ENCODE measurements at places on chromosomes 11 and 22.

- no peak for DNase-seq
These were observed 822 bp downstream of the RBX1 start for GRCh38 chr22:40951795-40952605.

DNA sequence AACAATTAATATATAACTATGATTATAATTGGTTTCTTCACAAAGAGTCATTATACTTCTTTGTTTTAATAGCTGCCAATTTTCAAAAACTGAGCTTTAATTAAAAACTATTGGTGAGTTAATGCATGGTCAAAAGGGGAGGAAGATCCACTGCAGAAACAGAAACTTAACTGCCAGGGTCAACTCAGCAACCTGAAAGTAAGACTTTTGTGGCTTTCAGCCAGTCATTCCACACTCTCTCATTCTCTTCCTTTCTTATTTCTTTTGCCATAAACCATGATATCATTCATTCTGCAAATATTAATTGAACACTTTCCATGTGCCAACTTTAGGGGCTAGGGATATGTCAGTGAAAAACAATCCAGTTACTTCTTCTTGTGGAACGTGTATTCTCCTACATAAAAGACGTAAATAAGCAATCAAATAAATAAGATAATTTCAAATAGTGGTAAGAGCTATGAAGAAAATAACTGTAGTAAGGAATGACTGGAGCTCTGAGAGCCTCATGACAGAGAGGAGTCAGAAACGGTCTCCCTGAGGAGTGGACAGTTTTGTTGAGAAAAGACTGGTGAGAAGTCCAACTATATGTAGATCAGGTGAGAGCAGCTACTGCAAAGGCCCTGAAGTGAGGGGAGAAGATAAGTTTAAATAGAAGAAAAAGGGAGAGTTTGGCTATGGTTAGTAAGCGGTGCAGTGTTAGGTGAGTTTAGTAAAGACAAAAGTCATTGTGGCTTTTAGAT lies 130.5 kb downstream of the GRIA4 start:
- DNase-seq, result no peak

- DNase-seq, result peak; percentile 29
These were observed 90.8 kb upstream of the SHANK2 start for GRCh38 chr11:71342951-71343827.

DNA sequence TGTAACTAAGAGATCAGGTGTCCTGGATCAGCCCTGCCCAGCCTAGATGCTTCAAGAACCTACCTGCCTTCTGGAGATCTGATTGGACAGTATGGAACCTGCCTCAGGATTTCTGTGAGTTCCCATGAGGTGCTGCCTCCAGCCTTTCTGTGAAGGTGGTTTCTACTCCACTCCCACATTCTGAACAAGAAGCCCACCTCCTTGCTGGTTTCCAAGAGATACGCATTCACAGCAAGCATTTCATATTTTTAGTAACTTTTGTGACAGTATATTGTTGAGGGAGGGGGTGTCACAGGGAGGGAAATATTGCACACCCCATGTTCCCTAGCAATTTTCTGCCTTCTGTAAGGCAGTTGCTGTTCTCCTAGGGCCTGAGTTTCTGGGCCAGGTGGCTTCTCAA lies 204.4 kb downstream of the NAV2 start:
- DNase-seq, result no peak

GRCh38 chr11:82557274-82557673 lies 176.4 kb downstream of the FAM181B start:
- no peak for DNase-seq

GRCh38 chr11:76212086-76213035 lies 6.1 kb upstream of the WNT11 start:
- no peak for DNase-seq

GRCh38 chr11:86699040-86699791 lies 26.8 kb upstream of the ME3 start:
- no peak for DNase-seq

- DNase-seq, result no peak
These were observed 197.0 kb upstream of the CADM1 start for GRCh38 chr11:115700981-115701875.

DNA sequence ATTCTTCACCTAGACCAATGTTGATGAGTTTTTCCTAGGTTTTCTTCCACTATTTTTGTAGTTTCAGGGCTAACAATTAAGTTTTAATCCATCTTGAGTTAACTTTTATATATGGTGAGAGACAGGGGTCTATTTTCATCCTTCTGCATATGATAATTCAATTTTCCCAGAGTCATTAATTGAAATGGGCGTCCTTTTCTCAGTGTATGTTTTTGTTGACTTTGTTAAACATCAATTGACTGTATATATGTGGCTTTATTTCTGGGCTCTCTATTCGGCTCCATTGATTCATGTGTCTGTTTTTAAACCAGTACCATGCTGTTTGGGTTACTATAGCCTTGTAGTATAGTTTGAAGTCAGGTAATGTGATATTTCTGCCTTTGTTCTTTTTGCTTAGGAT lies 282.1 kb downstream of the INSC start:
- DNase-seq, result no peak

DNA sequence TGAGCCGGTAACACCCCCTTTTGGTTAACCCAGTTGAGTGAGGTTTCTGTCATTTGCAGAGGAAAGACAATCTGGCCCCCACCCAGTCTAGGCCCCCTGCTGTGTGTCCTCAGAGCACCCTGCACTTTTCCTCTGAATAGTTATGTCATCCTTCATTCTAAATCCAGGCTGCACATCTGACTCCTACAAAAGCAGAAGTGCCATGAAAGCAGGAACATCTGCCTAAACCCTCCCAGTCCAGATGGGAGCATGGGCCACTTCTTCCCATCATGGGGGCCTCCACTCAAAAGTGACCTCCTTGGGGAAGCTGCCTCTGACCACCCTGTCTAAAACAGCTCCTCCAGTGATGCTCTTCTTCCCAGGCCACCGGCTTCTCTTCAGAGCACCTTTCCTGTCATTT lies 53.7 kb upstream of the HMGXB4 start:
- DNase-seq, result no peak

- DNase-seq, result no peak
These were observed 115.0 kb downstream of the MN1 start for GRCh38 chr22:27686534-27686933.

- DNase-seq, result no peak
These were observed 33.2 kb downstream of the SLC5A12 start for GRCh38 chr11:26688701-26689100.

DNA sequence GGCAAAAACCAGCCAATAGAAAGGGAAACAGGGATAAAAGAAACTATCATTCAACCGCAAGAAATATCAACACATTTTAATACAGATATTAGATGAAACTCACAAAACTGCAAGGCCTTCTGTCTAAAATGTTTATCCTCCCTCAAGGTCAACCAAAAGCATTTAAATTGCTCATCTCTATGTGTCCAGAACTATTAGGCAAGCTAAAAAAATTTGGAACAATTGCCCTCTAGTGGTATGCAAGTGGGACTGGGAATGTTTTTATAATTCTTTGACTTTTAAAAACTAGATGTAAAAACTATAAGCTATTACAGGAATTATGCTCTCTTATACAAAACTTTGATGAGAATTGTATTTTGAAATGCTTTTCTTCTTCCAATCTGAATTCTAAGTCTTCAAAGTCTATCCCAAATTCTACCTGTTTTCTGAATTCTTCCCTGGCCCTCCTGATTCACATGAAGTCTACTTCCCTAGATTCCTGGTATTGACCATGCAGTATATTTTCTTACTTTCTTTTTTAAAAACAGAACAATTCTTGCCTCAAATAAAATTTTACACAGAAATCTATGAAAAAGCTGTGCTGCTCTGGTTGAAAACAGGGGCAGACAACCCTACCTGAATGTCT lies 4.9 kb downstream of the CWC15 start:
- DNase-seq, result peak; percentile 20

DNA sequence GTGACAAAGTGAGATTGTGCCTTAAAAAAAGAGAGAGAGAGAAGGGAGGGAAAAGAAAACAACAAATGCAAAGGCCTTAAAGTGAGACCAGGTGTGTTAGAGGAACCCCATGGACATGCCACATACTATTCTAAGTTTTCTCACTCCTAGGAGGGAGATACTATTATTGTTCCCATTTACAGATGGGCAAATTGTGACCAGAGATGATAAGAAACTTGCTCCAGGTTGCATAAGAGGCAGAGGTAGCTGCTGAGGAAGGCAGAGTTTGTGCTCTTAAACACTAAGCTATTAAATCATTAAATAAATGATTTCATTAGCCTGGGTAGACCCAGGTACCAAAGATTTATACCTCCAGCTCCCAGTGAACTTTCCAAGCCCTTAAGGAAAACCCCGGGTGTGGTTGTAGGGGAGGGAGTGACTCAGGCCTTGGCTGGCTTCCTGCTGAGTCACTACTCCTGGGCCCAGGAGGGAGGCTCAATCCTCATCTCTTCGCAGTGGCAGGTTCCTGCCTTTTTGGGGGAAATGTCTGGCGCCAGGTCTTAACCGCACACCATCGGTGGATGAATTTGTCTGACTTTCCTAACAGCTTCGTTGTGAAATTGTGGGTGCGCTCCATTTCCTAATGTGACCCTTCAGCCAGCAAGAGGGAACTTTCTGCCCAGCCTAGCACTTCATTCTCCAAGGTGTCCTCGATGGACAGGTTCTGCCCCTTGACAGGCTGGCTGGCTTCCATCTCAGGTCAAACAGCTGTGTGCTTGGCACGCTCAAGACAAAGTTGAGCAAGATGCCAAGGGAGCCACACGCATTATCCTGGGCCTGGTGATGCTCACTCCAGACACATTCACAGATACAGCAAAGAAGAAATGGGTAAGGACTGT lies 33.4 kb upstream of the PTPRJ start:
- peak; percentile 70 for DNase-seq

DNA sequence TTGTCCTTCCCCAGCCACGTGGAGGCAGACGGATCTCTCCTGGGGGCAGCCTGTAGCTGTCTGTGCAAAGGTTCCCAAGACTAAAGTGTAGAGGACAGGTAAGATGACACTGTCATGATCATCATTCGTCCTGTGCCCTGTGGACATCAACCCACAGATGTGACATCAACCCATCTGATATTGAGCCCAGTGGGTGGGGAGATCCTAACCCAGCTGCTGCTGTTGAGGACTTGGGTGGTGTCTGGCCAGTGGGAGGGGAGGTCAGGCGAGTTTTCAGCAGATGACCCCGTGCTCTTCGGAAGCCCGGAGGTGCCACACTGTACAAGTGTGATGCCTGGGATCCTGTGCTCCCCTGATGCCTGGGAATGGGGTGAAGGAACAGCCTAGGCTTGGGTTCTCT lies 1.2 kb upstream of the GAL start:
- DNase-seq, result no peak

GRCh38 chr22:49547751-49548239 lies 279.9 kb downstream of the BRD1 start:
- DNase-seq, result no peak

- DNase-seq, result no peak
These were observed 26.8 kb downstream of the MICAL2 start for GRCh38 chr11:12137005-12137690.

DNA sequence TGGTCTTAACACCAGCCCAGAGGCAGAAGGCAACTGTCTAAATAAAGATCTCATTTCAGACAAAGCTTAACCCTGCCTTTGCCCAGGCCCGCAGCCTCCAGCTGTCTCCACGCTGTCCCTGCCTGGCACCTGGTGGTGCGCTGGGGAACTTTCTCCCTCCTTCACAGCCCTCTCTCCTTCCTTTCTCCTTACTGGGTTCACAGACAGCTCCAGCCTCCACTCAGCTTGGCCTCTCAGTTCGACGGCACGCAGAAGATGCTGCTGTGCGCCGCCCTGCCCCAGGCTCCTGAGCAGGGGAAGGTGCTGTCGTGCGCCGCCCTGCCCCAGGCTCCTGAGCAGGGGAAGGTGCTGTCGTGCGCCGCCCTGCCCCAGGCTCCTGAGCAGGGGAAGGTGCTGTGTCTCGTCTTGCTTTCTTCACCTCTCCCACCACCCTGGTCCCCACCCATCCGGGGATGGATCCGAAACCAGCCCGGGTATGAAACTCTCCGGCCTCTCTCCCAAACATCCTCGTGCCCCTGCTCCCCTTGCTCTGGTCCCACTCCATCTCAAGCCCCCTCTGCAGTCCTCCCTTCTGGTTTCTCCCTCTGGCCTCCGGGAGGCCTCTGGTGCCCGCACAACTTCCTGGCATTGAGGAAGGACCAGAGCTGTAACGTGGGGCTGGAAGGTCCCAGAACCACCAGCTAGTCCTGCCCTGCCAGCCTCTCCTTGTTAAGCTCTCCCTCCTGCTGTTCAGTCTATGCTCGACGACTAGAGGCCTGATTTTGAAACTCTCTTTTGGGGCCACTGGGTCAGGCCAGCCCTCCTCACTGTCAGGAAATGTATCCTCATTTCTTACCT lies 22.9 kb upstream of the JAM3 start:
- DNase-seq, result no peak

DNA sequence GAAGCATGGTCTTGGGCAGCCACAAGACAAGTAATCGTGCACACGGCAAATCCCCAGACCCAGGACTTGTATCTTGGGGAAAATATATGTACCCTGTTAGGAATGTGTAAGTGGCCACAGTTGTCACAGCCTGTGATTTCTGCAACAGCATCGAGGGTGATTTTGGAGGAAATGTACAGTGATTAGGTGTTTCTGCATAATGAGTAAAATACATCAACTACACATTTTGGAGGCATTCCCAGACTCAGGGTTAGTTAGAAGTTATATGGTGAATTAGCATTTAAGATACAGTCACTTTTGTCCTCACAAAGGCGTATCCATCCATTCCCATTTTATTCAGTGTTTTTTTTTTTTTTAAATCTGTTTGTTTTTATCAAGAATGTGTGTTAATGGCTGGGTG lies 28.4 kb downstream of the SUSD2 start:
- no peak for DNase-seq

- no peak for DNase-seq
These were observed 11.6 kb upstream of the OLFML1 start for GRCh38 chr11:7473717-7474116.

DNA sequence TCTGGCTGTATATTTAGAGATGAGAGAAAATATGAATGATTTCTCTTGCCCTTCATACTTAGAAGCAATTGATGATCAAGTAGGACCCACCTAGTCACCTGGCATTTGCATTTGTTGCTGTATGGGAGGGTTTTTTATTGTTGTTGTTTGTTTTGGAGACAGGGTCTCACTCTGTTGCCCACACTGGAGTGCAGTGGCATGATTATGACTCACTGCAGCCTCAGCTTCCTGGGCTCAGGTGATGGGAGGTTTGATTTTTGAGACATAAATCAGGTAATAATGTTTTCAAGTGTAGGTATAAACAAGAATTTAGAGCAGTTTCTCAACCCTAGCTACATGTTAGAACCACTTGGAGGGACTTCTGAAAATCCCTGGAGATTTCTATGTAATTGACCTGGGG lies 63.0 kb downstream of the TNRC6B start:
- DNase-seq, result no peak

DNA sequence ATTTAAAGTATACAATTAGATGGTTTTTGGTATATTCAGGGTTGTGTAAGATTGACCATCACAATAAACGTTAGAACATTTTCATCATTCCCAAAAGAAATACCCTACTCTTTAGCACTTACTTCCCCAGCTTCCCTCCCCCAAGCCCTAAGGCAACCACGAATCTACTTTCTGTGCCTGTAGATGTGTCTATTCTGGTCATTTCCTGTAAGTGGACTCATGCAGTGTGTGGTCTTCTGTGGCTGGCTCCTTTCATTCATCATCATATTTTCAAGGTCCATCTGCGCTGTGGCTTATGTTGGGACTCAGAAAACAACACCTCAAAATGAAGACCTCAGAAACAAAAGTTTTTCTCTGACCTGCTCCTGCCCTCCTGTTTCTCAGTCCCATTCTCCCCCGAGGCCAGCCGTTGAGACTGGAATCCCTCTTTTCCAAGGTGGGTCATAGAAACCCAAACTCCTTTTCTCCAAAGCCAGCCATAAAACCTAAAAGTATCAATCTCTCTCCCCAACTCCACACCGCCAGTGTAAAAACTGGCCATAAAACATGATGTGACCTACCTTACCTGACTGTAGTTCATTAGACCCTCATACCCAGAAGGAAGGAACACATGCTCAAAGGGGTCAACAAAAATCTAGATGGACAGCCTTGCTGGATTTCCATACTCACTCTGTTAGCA lies 12.9 kb upstream of the TMPRSS13 start:
- no peak for DNase-seq
